Activated CD4-positive, alpha-beta T cell treated with anti-CD3 and anti-CD28 coated beads, Interleukin-2, amount 10 ng/mL, durations not matched to agents 7 days and 5 days (primary cell): ENCODE measurements at places on chromosomes 16 and 17. TPM values are rescaled to one million over a fixed set of nuclear protein-coding genes. Genes with fewer than 3 reads are reported as not detected.
A peak's percentile ranks its signal among the peaks of the same experiment; 100 is the strongest.

GRCh38 chr17:46039592-46040186, 40.6 kb downstream of the STH start:
- no peak for DNase-seq

DNA sequence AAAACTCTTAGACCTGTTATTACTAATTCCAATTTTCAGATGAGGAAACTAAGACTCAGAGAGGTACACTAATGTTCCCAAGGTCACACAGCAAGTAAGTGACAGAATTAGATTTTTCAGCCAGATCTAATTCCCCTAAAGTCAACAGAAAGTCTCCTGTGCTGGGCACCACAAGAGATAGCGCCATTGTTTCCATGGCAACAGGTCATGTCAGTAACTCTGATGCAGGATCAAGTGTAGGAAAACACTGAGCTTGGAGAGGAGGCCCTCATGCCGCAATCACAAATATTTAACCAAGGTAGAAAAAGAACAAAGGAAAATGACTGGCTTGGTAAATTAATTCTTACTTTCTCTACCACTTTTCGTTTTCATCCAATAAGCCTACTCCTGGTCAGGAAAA, 166.0 kb upstream of the CDH13 start:
- no peak for DNase-seq

DNA sequence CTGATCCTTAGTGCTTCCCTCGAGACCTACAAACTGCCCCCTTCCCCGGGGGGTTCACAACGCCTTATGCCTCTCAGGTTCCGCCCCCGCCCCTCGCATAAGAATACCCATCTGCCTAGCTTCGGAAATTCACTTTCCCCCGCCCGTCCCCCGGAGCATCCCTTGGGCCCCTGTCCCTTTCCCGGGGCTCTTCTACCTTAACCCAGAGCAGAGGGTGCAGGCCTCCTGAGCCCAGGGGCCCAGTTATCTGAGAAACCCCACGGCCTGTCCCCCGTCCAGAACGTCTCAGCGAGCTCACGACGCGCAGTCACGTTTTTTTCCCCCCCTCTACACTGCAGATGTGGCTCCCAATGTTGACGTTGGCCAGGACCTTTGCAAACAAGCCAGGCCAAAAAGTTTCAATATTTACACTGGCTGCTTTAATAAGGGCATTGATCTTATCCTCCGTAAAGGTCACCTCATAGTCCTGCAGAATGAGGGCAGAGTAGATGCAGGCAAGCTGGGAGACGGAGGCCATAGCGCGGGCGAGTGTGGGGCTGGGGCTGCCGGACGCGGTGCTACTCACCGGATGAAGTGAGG, 1.4 kb upstream of the NBR1 start:
- DNase-seq = peak; percentile 12

DNA sequence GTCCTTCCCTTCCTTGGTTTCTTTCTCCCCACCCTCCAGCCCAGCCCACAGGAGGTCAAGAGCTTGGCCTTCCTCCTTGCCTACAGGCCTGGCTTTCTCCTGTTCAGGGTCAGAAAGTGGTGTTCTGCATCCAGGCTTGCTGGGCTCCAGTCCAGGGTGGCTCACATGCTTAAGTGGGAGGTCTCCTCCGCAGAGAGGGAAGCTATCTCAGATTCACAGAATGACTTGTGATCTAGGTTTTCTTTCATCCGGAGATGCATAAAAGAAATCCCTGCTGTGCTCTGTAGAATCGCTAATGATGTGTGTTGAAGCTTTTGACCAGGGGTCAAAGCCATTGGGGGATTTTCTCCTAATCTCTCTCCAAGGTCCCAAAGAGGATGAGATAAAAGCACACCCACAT, 382.3 kb upstream of the EEF2KMT start:
- no peak for DNase-seq

The CACNG5 gene
- total RNA-seq = not detected

The ZNF469 gene
- 0.23 TPM for total RNA-seq

The CHP2 gene
- not detected for total RNA-seq

The HASPIN gene
- total RNA-seq = 27.6 TPM
